ENCODE measurements at places on chromosomes 3 and 15. TPM values are rescaled to one million over a fixed set of nuclear protein-coding genes. Genes with fewer than 3 reads are reported as not detected.

- DNase-seq: no peak
Observed at GRCh38 chr15:23576061-23576460, 10.6 kb downstream of the MKRN3 start.

GRCh38 chr3:106629215-106629832, 747.9 kb upstream of the CCDC54 start:
- DNase-seq: no peak

ERC2 gene
- total RNA-seq: not detected

ARL14 gene
- not detected for total RNA-seq

APPL1 gene
- 46.0 TPM for total RNA-seq
